ENCODE measurements at places on chromosomes 2 and 18.

DNA sequence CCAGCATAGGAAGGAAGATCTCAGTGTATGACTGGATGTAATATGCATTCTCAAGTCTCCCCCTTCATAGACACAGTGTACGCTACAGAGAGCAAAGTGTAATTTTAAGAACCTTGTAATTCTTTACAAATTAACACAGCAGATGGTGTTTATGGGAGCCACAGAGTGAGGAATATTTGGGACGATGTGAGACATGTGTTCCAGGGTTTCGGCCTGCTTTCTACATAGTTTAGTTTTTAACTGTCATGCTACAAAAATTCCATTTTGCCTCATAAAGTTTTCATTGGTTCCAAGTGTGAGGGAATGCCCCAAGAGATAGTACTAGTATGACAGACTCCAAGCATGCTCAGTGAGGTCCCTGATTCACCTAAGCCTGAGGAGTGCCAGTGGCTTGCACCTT, 76.2 kb upstream of the LRRTM1 start:
- no peak for DNase-seq

DNA sequence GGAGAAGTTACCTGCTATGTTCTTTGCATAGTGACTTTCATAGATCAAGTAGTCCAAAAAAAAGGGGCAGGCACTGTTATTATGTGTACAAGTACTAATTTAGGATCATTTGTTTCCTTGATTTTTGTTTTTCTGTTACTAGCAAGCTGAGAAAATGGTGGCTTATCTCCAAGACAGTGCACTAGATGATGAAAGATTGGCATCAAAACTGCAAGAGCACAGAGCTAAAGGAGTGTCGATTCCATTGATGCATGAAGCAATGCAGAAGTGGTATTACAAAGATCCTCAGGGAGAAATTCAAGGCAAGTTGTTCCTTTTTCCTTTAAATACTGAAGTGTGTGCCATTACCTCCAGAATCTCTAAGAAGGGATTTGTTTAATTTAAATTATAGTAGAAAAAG, 19.6 kb upstream of the KCNJ13 start:
- DNase-seq = no peak

GRCh38 chr2:158021226-158021625, 80.5 kb upstream of the UPP2 start:
- peak; percentile 36 for DNase-seq

DNA sequence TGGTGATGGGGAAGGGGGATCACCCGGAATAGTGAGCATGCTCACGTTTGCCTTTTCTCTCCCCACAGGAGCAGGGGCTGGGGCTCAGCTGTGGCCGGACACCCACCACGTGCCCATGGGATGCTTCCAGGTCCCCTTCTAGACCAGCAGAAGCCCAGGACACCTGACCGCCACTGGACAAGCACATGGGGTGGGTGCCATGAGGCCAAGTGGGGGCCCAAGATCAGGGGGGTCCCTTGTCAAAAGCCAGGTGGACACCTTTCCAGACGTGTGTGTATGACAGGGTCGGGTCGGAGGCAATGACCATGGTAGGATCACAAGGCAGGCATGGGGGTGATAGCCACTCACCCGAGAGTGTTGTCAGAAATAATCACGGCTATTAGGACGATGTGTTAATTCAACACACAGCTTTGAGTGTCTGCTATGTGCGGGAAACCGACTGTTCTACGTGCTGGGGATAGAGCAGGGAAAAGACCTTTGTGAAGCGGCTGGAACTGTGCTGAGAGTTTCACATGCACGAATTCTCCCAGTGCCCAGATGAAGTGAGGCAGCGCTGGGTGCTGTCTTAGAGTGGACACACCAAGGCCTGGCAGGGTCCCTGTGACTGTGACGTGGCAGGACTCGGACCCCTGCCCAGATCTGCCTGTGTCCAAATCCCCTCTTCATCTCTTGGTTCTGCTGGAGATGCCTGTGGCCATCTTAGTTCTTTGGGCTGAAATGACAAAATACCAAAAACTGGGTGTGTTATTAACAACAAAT, 244.7 kb downstream of the NDUFA10 start:
- no peak for DNase-seq

DNA sequence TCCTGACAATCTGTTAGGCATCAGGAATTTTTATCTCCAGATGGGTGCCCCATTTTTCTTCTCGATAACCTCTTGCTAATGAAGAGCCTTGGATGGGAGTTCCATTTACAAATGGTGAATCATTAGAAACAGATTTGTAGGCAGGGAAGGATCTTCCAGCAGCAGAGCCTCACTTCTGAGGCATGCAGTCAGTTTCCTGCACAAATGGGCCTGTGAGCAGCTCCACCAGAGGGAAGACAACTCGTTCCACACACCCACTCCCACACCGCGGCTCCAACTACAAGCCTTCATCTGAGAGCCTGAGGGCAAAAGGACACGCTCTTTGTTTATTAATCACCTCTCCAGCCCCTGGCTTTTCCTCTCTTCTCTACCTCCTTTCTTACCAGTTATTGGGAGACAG, 108.5 kb downstream of the CTAGE1 start:
- no peak for DNase-seq

GRCh38 chr2:201320701-201321100, 36.4 kb downstream of the FLACC1 start:
- no peak for DNase-seq

DNA sequence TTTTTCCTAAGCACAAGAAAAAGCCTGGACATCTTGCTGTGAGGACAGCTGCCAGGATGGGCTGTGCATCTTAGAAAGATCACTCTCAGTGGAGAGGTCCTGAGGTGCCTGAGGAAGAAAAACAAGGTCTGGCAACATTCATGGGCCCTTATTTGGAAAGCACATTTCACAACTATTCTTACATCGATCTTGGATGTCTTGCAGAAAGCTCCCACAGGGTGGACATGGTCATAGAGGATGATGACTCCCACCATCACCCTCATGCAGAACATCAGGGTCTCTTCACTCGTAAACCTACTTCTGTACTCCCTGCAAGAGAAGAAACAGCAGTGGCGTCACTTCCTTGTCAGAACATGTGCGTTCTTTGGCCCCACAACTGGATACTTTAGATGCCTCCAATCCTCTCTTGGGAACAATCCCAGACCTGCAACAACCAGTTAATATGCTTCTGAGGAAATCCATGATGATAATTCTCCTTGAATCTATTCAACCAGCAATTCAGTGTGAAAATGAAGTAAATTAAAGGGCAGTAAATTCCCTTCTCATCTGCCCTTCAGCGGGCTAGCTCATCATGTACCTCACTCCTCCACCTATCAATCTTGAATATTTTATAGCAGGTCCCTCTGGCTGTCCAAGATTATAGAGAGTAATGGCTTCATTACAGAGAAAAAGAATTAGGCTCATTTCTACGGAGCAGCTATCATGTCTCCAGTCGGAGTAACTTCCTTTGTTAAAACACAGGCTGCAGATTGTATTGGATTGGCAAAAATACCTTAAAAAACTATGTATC, 106.2 kb downstream of the CYRIA start:
- no peak for DNase-seq

- DNase-seq = no peak
These were observed 392.9 kb downstream of the MEIS1 start for GRCh38 chr2:66827851-66828250.

- no peak for DNase-seq
These were observed 77.8 kb upstream of the TFCP2L1 start for GRCh38 chr2:121362774-121363173.

- DNase-seq = no peak
These were observed 57.9 kb upstream of the FRZB start for GRCh38 chr2:182924306-182924705.

DNA sequence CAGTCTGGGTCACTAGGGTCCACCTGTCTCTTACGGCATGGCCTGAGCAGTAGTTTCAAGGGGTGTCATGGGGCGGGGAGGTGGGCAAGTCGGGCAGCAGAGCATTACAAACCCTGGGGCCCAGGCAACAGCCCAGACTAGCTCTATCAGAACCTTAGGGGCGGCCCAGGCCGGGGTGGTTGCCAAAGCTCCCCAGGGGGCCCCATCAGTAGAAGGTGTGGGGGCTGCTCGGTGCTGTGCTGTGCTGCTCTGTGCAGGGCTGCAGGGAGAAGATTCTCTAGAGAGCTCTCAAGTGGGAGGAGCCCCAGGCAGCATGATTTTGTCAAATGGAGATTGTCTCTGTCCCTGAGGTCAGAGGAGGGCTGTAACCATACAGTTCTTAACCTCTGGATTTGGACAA, 36.4 kb upstream of the SLC14A1 start:
- DNase-seq = peak; percentile 46

DNA sequence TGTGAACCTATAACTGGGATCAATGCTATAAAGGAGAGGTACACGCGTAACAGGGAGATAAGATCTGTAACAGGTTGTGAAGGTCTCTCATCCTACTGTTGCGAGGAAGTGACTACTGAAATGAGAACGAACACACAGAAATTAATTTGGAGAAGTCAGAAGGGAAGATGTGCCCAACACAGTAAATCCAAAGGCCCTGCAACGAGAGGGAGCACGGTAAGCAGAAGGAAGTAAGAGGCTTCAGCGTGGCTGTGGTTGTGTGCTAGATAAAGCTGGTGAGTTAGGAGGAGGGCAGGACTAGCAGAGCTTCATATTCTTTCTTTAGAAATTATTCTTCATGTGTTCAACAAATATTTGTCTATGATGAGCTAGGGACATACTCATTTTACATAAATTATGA, 2.5 kb upstream of the ATG16L1 start:
- no peak for DNase-seq

- DNase-seq = no peak
These were observed 161.6 kb upstream of the GALNT13 start for GRCh38 chr2:153710128-153710527.

DNA sequence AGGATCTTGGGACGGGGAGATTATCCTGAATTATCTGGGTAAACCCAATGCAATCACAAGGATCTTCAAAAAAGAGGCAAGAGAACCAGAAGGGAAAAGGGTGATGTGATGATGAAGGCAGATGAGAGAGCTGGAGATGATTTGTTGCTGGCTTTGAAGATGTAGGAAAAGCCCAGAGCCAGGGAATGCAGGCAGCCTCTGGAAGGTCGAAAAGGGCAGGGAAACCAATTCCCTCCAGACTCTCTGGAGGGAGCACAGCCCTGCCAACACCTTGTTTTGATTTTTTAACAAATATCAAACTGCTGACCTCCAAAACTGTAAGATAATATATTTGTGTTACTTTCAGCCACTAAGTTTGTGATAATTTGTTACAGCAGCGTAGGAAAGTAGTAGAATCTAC, 48.9 kb upstream of the IL1R2 start:
- no peak for DNase-seq

DNA sequence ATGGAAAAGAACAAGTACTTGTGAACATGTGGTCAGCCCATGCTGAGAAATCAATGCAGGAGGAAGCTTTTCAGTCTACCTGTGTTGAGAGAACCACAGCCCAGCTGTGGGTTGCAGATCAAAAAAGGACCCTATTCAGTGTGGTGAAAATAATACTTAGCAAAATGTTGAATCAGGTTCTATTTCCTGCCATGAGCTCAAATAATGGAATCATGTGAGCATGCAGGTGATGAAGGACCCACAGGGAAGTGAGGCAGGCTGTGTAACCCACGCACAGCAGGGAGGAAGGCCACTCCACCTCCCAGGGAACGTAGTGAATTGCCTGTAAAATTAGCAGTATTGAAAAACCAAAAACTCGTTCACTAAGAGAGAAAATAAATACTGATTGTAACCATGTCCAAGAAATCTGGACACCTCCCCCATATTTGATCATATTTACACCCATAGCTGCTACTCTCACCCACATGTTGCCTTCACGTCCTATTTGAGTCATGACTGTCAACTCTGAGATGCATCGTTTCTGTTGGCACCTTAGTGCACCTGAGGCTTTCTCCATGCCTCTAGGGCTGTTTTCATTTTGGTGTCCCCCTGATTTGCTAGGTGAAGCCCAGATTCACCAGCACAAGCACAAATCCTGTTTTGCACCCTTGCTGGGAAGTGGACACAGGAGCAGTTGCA, 20.5 kb upstream of the BCL2L11 start:
- no peak for DNase-seq

- DNase-seq = no peak
These were observed 288.2 kb upstream of the SPHKAP start for GRCh38 chr2:228469721-228470120.

DNA sequence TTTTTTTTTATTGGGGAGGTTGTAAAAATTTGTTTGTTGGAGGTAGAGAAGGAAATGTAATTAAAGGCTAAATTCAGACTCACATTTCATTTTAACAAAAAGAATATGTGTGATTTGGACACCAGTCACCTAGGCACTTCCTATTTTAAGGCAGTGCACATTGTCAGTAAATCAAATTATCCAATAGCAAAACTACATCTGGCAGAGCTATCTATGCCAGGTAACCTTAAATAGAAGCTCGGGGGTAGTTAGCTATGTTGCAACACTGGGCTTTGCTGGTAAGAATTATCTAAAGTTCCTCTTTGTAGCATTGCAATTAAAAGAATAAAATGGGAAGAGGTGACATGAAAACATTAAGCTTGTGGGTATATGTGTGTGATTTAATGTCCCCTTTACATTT, 1064.4 kb upstream of the ZEB2 start:
- DNase-seq = no peak

GRCh38 chr2:154855138-154855537, 156.6 kb downstream of the KCNJ3 start:
- DNase-seq = no peak

- no peak for DNase-seq
These were observed 74.1 kb downstream of the DGKD start for GRCh38 chr2:233428438-233428837.

GRCh38 chr2:182866095-182866460, 359 bp downstream of the FRZB start:
- DNase-seq = no peak

DNA sequence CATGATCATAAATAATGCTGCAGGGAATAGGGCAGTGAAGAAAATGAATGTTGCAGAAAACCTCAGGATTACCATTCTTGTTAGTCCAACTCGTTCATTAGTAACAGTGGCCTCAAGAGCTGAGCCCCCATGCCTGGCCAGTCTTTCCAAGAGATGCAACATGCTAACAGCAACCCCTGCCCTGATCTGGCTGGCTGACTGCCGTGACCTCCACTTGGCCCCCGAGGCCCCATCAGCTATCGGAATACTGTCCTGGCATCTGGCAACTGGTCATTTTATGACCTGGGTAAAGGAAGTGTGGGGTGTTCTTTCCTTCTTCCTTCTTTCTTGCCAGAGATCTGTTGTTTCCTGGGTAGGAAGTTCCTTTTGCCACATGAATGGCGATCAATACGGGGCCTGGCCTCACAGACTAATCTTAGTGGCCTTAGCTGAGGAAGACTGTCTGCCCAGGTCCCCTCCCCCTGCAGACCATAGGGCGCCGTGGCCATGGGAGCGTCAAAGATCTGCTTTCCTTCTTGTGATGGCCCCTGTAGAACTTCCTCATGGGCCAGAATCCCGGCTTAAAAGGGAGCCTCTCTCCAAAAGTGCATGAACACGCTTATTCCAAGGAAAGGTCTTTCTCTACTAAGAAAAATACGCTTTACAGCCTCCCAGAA, 10.6 kb upstream of the TRABD2A start:
- no peak for DNase-seq

GRCh38 chr2:29761278-29761677, 160.1 kb downstream of the ALK start:
- DNase-seq = no peak

DNA sequence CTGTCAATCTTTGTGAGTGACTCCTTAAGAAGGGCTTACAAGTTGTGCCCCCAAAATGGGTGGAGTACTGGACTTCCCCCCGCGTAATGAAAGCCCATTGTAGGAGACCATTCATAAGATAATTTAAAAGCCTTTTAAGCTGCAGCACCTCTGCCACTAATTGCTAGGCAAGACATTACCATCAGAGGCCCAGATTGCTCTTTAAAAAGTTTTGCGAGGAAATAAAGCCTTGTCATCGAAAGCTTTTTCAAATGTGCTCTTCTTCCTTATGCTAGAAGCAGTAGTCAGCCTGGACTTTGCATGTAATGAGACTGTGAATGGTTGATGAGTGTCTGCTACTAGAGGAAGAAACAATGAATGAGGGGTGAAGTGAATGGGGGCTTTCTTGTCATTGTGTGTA, 345.3 kb upstream of the CDH2 start:
- no peak for DNase-seq

Data from NCI-H2171 (cell line).